ENCODE measurements at places on chromosomes 1 and 21.

- no peak for DNase-seq
Observed at GRCh38 chr1:197471248-197471985, 203.4 kb downstream of the CRB1 start.

GRCh38 chr1:183490932-183491331, 18.6 kb downstream of the SMG7 start:
- no peak for DNase-seq

DNA sequence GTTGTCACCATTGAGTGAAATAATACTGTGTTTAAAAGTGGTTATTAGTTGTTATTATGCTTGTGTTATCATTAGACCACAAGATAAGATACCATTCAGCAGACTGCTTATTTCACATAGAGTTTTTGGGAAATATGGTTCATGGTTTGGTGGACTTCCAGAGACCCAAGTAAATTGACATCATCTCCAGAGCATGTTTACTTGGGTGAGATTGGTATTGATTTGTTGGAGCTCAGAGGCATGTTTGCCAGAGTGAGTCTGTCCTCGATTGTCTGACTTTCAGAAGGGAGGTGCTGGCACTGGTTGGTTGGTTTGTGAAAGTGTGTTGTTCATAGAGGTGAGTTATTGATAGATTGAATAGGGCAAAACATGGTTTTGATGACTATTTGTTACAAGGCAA, 291.4 kb downstream of the TGFB2 start:
- DNase-seq = no peak

DNA sequence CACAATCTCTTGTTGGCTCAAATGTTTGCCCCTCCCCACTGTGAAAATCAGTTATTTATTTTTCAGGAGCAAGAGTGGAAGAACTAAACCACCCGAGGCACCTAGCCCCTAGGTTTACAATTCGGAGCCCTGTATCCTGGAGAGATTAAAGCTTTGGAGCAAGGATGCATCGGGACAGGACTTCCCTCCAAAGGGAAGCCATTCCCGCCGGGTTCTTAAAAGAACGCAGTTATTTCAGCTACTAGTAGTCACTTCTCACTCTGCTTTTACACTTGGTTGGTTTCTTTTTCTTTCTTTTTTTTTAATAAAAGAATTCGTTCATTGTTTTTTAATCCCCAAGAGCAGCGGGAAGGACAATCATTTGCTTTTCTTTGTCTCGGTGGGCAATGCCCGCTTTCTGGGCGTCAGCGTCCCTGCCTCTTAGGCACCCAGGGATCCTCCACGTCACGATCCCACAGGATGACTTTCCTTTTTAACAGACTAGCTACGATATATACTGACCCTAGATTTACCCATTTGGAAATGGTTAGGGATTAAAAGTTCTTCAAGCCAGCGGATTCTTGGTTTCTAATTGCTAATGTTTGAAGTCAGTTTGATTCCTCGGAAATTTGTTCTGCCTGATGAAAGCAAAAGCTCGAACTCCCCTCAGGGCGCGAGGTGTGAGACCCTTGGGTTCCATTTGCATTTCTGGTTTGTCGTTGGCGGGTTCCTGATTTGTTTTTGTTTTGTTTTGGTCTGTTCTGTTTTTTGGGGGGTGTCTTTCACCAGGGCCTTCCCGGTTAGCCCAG, 9.0 kb downstream of the TBX15 start:
- no peak for DNase-seq

- DNase-seq = no peak
Observed at GRCh38 chr1:111209622-111210021, 9.2 kb upstream of the DENND2D start.

DNA sequence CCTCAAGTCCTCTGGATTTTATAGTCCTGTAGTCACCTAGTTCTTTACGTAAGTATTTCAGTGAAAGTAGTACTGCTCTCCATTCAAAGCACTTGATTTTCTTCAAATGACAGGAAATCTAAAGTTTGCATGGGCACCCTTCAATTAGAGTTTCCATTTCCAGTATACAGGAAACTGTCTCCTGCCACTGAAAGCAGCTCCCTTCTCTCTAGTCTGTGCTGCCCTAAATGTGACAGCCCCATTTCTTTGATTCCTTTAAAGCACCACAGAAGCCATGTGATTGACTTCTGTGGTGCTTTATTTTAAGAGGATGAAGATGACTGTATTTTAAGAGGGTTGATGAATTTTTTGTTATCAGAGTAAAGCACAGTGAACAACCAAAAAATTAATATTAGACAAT, 226.1 kb downstream of the DNAH14 start:
- DNase-seq = no peak

DNA sequence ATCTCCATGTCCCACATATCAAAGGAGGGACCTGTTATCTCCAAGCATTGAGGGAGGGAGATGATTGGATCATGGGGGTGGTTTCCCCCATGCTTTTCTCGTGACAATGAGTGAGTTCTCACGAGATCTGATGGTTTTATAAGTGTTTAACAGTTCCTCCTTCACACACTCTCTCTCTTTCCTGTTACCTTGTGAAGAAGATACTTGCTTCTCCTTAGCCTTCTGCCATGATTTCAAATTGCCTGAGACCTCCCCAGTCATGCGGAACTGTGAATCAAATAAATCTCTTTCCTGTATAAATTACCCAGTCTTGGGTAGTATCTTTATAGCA, 91.6 kb downstream of the DDAH1 start:
- DNase-seq = no peak

Data from inflammatory macrophage treated with lipopolysaccharide for 4 hours (primary cell).